ENCODE measurements at places on chromosomes 7 and 10.

- H3K36me3 ChIP-seq: no peaks in the 10 kb centered on the region
- H3K4me3 ChIP-seq: no peak overlapping the region
- no peak for DNase-seq
- peaks cover 3% of the 10 kb centered on the region for H3K4me1 ChIP-seq
Observed at GRCh38 chr7:14834456-14834855, 68.1 kb downstream of the DGKB start.

DNA sequence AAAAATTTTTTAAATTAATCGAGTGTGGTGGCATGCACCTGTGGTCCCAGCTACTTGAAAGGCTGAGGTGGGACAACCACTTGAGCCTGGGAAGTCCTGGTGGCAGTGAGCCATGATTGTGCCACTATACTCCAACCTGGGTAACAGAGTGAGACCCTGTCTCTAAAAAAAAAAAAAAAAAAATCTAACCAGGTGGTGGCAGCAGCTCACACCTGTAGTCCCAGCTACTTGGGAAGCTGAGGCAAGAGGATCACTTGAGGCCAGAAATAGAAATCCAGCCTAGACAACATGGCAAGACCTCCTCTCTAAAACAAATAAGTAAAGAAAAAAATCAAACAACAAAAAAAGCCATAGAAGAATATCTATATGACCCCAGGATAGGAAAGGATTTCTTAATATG, 3.6 kb upstream of the MYOF start:
- H3K27me3 ChIP-seq: peaks cover 17% of the 10 kb centered on the region
- DNase-seq: no peak
- no peaks in the 10 kb centered on the region for H3K36me3 ChIP-seq
- H3K27ac ChIP-seq: no peak overlapping the region

DNA sequence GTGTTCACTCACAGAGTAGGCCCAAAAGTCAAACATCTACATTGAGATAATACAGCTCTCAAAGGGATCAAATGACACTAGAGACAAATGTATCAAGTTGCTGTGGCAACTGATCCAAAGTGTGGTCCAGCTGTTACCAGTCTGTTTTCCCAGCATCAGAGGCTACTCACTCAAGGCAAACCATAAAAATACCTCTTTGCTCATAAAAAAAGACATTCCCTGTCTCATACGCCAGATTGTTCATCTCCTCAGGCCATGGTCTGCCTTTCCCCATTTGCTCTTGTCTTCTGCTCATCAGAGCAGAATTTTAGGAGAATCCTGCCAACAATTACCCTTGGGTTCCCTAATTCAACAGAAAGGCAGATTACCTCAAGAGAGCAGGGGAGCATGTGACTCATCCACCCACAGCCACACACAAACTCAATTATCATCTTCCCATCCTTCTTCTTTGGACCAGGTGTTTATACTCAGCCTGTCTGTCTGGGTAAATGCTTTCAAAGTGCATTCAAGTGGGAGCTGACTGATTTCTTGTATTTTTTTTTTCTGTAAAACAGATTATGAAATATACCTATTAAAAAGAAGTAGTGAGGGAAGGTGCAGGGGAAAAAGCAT, 226.5 kb upstream of the HPS1 start:
- no peaks in the 10 kb centered on the region for H3K36me3 ChIP-seq
- H3K4me3 ChIP-seq: no peak overlapping the region
- no peak for DNase-seq
- H3K4me1 ChIP-seq: peaks cover 7% of the 10 kb centered on the region
- H3K27me3 ChIP-seq: no peaks in the 10 kb centered on the region
- H3K27ac ChIP-seq: no peak overlapping the region

GRCh38 chr10:89929282-89930026, 228.1 kb downstream of the KIF20B start:
- H3K27ac ChIP-seq: no peak overlapping the region
- peaks cover 8% of the 10 kb centered on the region for H3K27me3 ChIP-seq
- no peak overlapping the region for H3K4me3 ChIP-seq
- peaks cover 1% of the 10 kb centered on the region for H3K36me3 ChIP-seq
- no peak for DNase-seq
- no peaks in the 10 kb centered on the region for H3K4me1 ChIP-seq

DNA sequence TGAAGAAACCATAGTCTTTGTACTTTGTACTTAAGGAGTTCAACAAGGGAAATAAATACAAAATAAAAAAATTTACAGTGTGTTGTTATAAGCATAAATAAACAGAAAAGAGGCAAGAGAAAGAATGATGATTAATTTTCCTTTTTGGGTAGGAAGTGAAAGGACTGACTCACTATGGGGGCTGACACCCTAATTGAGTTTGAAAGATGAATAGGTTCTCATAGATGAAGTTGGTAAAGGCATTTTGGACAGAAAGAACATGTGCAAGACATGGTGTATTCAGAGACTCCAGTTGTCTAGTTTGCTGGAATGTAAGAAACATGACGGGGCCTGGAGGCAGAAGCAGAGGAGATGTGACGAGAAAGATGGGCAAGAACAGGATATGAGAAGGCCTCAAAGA, 83.7 kb downstream of the VPS50 start:
- H3K4me1 ChIP-seq: no peaks in the 10 kb centered on the region
- H3K36me3 ChIP-seq: peaks cover 15% of the 10 kb centered on the region
- H3K27me3 ChIP-seq: no peaks in the 10 kb centered on the region
- DNase-seq: no peak
- H3K4me3 ChIP-seq: no peak overlapping the region

- no peaks in the 10 kb centered on the region for H3K36me3 ChIP-seq
- H3K27ac ChIP-seq: no peak overlapping the region
- H3K4me3 ChIP-seq: no peak overlapping the region
- H3K4me1 ChIP-seq: no peaks in the 10 kb centered on the region
- no peaks in the 10 kb centered on the region for H3K27me3 ChIP-seq
Observed at GRCh38 chr7:84841809-84842208, 345.0 kb downstream of the SEMA3D start.

GRCh38 chr10:70190581-70190980, 20.3 kb upstream of the SAR1A start:
- no peaks in the 10 kb centered on the region for H3K36me3 ChIP-seq
- peaks cover under 1% of the 10 kb centered on the region for H3K27me3 ChIP-seq
- DNase-seq: no peak
- H3K4me1 ChIP-seq: no peaks in the 10 kb centered on the region

GRCh38 chr7:135978624-135979023, 1.5 kb upstream of the MTPN start:
- DNase-seq: no peak
- H3K36me3 ChIP-seq: no peaks in the 10 kb centered on the region
- H3K4me1 ChIP-seq: peaks cover 21% of the 10 kb centered on the region
- no peak overlapping the region for H3K27ac ChIP-seq
- H3K4me3 ChIP-seq: peak overlapping the region; percentile 47
- peaks cover 8% of the 10 kb centered on the region for H3K27me3 ChIP-seq

GRCh38 chr7:72540106-72540611, 128.0 kb upstream of the CALN1 start:
- peaks cover 34% of the 10 kb centered on the region for H3K4me1 ChIP-seq
- no peak overlapping the region for H3K4me3 ChIP-seq
- H3K27ac ChIP-seq: peak overlapping the region; percentile 92
- no peak for DNase-seq
- no peaks in the 10 kb centered on the region for H3K27me3 ChIP-seq

- no peak overlapping the region for H3K4me3 ChIP-seq
- peaks cover 12% of the 10 kb centered on the region for H3K36me3 ChIP-seq
- H3K27ac ChIP-seq: no peak overlapping the region
- H3K4me1 ChIP-seq: peaks cover 3% of the 10 kb centered on the region
- no peaks in the 10 kb centered on the region for H3K27me3 ChIP-seq
- DNase-seq: no peak
Observed at GRCh38 chr10:46014683-46015405, 15.6 kb downstream of the NCOA4 start.

- no peaks in the 10 kb centered on the region for H3K27me3 ChIP-seq
- no peak overlapping the region for H3K27ac ChIP-seq
- no peaks in the 10 kb centered on the region for H3K36me3 ChIP-seq
- H3K4me3 ChIP-seq: no peak overlapping the region
Observed at GRCh38 chr7:17307969-17308648, 9.7 kb downstream of the AHR start.

DNA sequence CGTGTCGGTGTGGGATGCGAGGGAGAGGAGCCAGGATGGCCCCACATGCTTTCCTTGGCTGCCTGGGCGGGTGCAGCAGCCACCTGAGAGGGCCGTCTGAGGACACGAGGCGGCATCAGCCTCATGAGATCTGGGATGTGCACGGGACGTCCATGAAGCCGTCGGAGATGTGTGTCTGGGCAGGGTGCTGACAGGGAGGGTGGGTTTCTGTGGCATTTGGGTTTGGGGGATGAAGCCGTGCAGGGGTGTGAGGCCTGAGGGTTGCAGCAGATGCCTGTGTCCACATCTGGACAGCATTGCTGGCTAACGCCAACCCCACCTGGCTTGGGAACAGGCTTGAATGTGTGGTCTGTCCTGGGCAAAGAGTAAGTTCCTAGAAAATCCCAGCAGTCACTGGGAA, 179.5 kb downstream of the DNAJB6 start:
- peaks cover 34% of the 10 kb centered on the region for H3K4me1 ChIP-seq
- no peak overlapping the region for H3K4me3 ChIP-seq
- no peaks in the 10 kb centered on the region for H3K36me3 ChIP-seq
- peak overlapping the region; percentile 36 for H3K27ac ChIP-seq
- DNase-seq: no peak
- H3K27me3 ChIP-seq: no peaks in the 10 kb centered on the region

DNA sequence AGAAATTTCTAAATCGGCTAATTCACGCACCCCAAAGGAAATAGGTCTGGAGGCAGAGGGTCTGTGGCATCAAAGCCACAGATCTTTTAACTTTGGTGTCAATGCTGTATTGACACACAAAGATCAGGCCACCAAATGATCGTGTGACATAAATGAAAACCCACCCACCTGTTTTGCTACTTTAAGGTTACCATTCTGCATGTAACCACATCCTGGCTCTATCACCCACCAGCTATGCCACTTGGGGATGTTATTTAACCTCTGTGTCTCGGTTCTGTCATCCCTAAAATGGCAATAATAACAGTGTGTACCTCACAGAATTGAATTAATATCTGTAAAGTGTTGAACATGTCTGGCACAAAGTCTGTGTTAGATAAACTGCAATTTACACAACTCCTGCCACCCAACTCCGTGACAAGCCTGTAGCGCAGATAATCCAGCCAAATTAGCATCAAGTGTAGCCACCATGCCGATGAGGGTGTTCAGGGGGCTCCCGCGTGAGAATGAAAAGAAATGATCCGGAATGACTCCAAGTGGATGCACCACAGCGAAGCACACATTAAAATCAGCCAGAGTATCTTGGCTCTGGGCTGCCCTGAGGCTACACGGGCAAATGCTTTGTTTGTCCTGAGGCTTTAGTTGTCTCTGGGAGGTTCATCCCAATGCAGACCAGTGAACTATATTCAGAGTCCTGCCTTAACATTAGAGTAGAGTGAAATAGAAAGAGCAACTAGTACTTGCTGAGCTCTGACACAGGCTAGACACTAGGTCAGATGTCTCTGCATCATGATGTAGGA, 158.4 kb upstream of the NEBL start:
- H3K4me3 ChIP-seq: no peak overlapping the region
- peaks cover 3% of the 10 kb centered on the region for H3K4me1 ChIP-seq
- no peak overlapping the region for H3K27ac ChIP-seq
- peaks cover 12% of the 10 kb centered on the region for H3K36me3 ChIP-seq
- no peak for DNase-seq
- H3K27me3 ChIP-seq: no peaks in the 10 kb centered on the region

DNA sequence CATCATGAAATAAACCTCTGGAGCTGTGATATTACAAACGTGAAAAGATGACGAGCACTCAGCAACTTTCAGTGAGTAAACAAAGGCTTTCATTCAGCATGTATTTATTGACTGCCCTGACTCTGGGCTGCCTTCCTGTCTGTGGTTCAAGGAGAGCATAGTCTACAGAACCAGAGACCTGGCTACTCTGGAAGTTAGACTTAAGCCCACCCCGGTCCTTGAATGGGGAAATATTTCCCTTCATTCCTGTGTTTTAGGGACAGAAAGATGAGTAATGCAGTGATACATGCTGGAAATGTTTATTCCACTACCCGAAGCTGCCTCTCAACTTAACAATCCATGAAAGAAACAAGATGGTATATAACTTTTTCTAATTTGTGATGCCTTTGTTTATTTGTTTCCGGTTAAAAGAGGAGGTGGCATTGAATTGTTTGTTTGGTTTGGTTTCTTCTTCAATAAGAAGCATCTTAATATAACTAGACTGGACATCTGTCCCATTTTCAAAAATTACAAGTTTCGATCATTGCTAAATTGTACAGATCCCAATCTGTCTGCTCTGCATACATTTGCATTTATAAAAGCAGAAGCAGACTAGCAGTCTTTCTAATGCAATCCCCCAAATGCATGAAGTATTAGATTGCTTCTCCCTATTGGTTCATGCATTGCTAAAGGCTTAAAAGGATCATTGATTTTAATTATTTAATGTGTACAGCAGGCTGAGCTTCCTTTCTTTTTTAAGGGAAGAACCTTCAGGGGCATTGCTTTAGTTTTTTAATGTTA, 57.7 kb downstream of the TRUB1 start:
- DNase-seq: no peak
- no peaks in the 10 kb centered on the region for H3K36me3 ChIP-seq
- H3K4me3 ChIP-seq: no peak overlapping the region
- peaks cover 17% of the 10 kb centered on the region for H3K4me1 ChIP-seq
- no peaks in the 10 kb centered on the region for H3K27me3 ChIP-seq

- DNase-seq: no peak
- H3K27me3 ChIP-seq: no peaks in the 10 kb centered on the region
- H3K4me1 ChIP-seq: peaks cover 3% of the 10 kb centered on the region
- H3K36me3 ChIP-seq: no peaks in the 10 kb centered on the region
Observed at GRCh38 chr10:116470768-116471415, 43.2 kb downstream of the PNLIPRP3 start.

DNA sequence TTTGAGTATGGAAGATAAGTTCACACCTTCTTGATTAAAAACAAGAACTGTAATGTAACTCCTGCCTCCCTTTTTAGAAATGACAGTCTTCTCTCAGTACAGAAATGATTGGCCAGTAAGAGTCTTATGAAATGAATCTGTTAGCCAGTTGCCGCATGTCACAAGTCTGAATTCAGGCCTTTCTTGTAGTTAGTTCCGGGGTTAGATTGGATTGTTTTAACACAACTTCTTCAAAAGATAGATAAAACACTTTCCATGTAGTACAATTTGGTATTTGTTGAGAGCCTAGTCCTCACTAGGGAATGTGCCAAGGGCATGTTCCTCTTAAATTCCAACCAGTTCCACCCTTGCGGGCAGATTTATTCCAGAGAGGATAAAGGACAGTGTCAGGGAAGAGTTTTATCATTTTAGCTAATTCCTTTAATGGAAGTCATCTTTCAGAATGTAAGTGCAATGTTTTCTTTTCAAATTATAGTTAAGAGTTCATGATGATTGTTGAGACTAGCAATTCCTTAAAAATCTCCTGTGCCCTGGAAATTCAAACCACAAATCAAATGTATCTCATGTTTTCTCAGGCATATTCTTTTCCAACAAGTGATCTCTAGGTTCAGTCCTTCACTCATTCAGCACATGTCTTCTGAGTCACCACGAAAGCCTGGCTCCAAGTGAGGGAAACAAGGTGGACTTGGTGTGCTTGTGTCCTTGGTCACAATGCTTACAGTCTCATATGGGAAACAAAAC, 4.1 kb downstream of the FHIP2A start:
- no peak overlapping the region for H3K27ac ChIP-seq
- no peak overlapping the region for H3K4me3 ChIP-seq
- no peak for DNase-seq
- no peaks in the 10 kb centered on the region for H3K27me3 ChIP-seq
- peaks cover 19% of the 10 kb centered on the region for H3K4me1 ChIP-seq

Data from neural crest cell (in vitro differentiated cells).